ENCODE measurements at places on chromosomes 7 and 10.

- DNase-seq = no peak
Observed at GRCh38 chr10:92800134-92800733, 48.1 kb upstream of the EXOC6 start.

GRCh38 chr10:86970162-86970981, 2.1 kb downstream of the ADIRF start:
- no peak for DNase-seq

DNA sequence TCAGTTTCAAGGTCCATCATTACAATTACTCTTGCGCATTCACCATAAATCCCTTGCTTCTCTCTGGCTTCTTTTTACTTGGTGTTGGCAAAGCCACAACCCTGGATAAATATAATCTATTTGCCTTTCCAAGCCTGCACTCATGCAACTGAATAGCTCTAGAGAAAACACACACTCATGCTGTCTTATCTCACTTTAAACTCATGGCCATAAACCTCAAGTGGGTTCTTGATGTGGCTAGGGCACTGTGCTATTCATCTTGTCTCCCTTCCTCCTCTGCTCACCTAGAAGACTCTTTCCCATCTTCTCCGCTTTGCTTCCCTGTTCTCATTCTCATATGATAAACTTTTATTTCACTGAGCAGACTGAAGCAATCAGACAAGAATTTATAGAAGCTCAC, 165.4 kb upstream of the MTPN start:
- no peak for DNase-seq

DNA sequence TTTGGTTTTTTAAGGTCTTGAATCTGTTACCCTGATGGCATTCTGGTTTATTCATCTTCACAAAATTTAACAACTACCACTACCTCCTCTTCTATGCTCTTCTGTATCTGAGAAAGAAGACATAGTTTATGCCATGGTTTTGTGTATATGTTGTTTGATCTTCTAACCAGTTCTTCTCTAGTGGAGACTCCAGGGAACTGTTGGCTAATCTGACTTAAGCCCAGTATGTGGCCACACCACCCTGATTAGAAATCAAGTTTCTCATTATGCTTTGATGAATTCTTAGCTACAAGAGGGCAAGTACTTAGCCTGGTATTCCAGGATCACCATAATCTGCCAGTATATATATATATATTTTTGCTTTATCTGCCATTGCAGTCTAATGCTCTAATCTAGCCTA, 99.5 kb upstream of the MXI1 start:
- DNase-seq = no peak

GRCh38 chr7:37534893-37535610, 86.4 kb upstream of the ELMO1 start:
- DNase-seq = no peak

DNA sequence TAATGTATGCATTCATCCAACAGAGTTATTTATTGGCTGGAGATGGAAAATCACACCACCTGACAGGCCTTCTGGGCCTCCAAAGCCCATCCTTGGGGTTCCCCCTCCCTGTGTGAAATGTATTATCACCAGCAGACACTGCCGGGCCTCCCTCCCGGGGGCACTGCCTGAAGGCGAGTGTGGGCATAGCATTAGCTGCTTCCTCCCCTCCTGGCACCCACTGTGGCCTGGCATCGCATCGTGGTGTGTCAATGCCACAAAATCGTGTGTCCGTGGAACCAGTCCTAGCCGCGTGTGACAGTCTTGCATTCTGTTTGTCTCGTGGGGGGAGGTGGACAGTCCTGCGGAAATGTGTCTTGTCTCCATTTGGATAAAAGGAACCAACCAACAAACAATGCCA, 15.3 kb downstream of the TACR2 start:
- no peak for DNase-seq

DNA sequence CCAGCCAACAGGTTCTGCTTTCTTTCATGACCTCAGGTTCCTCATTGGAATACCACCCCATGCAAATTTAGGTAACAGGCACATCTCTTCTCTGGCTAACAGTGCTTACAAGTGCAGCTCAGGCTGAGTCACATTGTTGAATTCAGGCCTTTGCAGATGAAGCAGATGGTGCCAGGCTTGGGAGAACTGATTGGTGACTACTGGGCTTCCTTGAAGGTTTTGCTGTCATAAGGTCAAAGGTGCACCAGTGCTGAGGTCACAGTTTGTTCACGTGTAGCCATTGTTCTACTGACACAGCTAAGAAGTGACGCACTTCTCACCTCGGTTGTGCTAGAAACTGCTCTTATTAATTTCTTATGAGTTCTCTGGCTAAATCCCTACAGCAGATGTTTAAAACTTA, 128.6 kb upstream of the BMPER start:
- no peak for DNase-seq

DNA sequence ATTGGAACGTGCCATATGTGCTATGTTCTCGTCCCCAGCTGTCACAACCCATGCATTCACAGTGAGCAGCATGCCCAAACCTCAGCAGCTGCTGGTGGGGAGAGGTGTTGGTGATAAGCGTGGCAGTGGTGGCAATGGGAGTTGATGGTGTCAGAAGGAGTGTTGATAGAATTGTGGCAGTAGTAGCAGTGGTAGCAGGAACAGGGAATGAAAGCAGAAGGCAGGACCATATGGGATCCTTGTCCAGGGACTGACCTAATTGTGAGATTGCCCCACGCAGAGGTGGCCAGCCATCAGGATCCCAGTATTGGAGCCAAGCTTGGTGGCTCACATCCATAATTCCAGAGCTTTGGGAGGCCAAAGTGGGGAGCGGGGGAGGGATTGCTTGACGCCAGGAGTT, 276.3 kb downstream of the GALNT17 start:
- no peak for DNase-seq

DNA sequence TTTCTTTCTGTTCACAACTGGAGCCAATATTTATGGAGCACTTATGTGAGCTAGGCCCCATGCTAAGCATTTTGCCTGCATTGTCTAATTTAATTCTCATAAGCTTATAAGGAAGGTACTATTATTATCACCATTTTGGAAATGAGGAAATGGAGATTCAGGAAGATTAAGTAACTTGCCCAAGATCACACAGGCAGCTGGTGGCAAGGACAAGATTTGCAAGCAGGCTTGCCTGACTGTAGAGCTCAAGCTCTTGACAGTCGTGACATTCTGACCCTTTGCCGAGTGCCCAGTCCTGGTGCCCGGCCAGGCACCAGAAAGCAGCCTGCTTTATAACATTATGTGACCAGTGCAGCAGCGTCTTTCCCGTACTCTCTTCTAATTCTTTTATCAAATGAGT, 38.2 kb downstream of the WNT2 start:
- no peak for DNase-seq

DNA sequence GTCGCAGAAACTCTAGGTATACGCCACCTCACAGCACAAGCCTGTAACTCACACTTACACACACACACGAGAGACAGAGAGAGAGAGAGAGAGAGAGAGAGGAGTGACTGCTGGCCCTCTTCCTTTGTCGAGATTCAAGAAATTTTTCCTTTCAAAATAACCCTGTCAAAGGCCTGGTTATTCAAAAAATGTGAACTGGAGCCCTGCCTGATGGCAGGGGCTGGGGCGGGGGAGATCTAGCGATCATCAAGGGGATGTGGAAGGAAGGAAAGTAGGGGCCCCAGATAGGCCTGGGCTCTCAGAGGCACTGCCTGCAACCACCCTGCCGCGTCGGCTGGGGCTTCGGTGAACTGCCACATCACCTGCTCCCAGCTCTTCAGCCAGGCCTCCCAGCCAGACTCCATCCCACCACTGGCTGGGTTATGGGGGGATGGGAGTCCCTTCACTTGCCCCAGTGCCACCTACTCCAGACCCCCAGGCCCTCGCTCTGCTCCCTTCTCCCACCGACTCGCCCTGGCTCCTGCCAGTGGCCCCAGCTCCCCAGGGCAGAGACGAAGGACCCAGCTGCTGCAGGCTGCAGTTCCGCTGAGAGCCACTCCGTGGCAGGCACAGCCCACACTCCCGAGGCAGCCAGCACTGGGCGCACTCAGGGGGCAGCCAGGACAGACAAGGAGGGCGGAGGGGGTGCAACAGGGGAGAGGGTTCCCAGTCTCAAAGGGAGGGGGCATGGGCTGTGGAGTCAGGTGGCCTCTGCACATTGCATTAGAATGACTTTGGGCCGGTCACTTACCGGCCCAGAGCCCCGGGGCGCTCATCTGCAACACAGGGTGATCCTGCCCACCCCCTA, 15.3 kb downstream of the KCNH2 start:
- no peak for DNase-seq

GRCh38 chr10:50624866-50625501, 1.2 kb upstream of the SGMS1 start:
- no peak for DNase-seq

DNA sequence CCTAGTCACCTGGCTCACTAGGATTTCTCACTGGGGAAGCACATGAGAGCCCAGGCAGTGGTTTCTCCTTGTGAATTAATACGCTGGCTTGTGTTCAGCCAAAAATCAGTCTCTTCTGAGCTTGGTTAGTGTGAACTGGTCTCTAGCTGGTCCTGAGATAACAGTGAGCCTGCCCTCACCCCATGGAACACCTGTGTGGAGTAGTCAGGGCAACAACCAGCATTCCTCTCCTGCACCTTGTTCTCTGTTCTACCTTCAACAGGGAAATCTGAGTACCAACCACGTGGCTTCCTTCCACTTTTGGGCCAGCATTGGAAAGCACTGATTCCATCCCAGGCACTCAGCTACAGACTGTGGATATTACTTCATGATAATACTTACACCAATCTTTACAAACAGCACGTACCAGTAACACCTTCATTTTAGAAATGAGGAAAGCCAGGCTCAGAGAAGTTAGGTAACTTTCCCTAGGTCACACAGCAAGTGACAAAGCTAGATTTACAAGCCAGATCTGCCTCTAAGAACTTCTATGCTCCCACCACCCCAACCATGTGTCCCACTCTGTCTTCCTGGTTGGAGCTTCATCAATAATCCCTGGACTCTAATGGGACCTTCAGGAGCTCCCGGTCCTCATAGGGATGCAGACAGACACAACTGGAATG, 106.6 kb downstream of the GRID1 start:
- peak; percentile 2 for DNase-seq

DNA sequence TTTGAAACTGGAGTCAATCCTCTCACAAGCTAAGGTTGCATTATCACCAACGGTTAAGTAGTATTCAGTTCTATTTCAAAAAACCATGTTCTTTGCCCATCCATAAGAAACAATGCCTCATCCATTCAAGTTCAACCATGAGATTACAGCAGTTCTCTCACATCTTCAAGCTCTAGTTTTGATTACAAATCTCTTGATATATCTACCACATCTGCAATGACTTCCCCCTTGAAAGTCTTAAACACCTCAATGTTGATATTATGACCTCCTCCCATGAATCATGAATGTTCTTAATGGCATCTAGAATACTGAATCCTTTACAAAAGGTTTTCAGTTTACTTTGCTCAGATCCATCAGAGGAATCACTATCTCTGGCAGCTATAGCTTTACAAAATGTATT, 81.8 kb downstream of the JMJD1C start:
- no peak for DNase-seq

DNA sequence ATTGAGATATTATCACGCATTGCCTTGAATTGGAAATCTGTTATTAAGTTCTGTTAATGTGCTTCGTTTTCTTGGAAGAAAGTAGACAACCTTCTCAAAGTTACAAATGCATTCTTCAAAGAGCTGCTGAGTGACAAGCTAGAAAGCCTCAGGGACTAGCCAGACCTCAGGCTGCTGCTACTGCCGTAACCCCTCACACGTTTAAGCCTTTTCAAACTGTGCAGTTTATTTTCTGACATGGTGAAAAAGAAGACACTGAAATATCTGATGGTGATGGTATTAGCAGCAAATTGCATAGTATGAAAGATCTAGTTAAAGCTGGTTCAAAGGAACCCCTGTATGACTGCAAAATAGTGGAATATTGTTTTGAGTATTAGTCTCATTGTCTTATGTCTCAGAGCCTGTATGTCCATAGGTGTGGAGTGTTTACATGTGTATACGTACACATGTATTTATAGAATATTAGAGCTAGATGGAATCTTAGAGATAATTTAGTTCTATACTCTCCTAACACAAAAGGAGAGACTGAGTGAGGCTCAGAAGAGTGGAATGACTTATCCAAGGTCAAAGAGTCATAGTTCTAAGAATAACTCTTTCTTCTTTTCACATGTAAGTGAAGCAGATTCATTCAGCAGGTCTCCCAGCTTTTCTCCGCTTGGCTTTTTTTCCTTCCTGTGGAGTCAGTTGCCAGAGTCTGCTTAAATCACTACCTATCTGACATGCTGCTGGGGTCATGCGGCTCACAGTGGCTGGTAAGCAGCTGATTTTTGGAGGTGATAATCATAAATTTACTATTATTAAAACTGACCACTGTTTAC, 431.9 kb downstream of the PLXDC2 start:
- no peak for DNase-seq

DNA sequence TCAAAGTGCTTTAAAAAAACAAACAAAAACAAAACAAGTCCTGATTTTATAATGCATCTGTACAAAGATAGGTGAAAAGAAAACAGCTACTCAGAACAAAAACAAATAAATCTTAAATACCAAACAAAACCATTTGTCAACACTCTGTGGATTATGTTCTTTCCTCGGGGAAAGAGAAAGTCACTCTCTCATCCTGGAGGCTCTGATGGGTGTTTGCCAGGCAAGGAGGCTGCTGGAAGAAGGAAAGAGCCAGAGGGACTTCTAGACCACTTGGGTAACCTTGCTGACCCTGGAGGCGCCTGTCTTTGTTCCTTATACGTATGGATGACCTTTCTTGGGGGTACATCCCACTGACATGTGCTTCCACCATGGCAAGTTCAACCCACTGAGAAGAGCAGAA, 92.8 kb downstream of the ZRANB1 start:
- DNase-seq = no peak

DNA sequence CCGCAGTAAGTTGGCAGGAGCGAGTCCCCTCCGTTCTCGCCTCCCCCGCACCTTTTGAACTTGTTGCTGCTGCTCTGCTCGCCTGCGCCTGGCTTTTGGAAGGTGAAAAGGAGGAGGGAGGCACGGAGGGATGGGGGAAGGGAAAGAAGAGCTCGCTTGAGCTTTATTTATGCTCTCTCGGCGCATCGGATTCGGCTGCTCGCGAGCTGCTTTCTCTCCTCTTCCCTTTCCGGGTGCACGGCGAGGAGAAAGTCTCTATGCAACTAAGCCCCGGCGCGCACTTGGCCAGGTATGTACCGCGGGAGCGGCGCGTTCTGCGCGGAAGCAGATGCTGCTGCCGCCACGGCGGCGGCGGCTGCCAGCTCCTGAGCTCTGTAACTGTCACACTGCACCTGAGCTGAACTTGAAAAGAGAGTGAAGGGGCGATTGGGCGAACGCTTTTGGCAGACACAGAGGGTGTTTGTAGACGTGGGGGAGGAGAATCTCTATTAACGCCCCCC, 551 bp downstream of the KCND2 start:
- DNase-seq = peak; percentile 66
